ENCODE measurements at places on chromosomes 3 and 15. TPM values are rescaled to one million over a fixed set of nuclear protein-coding genes. Genes with fewer than 3 reads are reported as not detected.

- peak; percentile 51 for DNase-seq
Observed at GRCh38 chr3:12423918-12424630, 60.2 kb upstream of the TSEN2 start.

RGMA gene
- total RNA-seq = not detected

KNG1 gene
- total RNA-seq = not detected

PSMD2 gene
- total RNA-seq = 1,674 TPM

DNA sequence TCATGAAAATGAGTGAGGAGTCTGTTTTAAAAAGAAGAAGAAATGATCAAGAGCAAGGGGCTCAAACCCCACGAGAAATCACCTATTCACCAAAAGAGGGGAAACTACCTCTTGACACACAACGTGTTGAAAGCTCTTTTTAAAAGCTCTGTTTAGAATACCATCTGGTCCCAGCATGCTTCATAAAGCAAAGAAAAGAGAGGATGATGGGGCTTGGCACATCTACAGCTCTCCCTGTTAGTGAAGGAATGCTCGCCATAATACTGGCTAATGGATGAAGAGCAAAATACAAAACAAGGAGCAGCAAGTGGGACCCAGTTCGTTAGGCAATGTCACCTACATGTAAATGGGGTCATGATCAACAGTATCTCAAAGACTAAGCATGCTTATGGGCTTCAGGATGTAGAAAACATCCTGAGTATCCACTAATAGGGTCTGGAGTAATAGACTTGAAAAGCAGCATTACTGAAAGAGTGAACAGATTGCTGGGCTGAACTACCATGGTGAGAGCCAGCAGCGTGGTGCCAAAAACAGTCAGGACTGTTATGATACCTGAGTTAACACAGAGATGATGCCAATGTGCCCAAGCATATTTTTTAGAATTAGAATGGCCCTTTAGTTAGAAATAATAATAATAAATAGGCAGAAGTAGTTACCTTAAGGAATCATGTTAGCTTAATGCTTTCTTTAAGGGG lies 159.7 kb upstream of the POU1F1 start:
- DNase-seq = no peak

- no peak for DNase-seq
Observed at GRCh38 chr3:119427669-119428068, 35.7 kb downstream of the TMEM39A start.

DNA sequence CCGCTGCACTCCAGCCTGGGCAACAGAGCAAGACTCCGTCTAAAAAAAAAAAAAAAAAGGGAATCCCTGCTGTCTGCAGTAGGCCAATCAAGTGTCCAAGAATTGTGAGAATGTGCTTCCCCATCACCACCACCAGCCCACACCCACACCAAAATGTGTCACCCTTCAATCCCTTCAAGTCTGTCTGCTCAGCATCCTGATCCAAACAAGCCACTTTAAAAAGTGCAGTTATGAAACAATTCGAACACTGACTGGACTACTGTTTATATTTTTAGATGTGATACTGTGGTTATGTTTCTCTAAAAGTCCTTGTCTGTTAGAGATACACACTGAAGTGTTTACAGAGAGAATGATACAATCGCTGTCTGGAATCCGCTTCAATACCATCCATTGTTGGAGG lies 78.1 kb upstream of the CGNL1 start:
- DNase-seq = no peak

- DNase-seq = no peak
Observed at GRCh38 chr15:62619526-62619925, 423.0 kb upstream of the TPM1 start.

- DNase-seq = peak; percentile 36
Observed at GRCh38 chr15:59313641-59314332, 58.9 kb downstream of the MYO1E start.

DNA sequence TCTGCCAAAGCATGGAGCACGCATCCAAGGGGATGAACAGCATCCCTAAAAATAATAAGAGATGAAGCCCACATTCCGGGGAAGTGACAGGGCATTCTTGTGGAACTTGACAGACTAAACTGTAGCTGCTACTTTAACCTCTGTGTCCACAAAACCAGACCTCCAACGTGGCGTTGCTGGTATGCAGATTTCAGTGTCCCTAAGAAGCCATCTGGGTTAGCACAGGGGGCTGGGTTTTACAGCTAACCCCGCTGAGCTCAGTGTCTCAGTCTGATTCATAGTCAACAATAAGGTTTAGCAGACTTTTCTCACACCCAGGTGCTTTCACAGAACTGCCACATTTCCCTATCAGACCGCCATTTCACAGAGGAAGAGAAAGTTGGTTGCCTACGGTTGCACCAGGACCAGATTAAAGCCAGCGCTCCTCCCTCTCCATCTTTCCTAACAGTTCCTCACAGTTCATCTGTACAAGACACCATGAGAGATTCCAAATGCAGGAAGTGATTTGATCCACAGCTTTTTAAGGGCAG lies 61.6 kb upstream of the CTDSPL start:
- no peak for DNase-seq

UMPS gene
- total RNA-seq = 118 TPM

SLC51B gene
- not detected for total RNA-seq

SELENOT gene
- 239 TPM for total RNA-seq

- DNase-seq = peak; percentile 14
Observed at GRCh38 chr15:84023636-84024035, 211.9 kb upstream of the GOLGA6L4 start.

DNA sequence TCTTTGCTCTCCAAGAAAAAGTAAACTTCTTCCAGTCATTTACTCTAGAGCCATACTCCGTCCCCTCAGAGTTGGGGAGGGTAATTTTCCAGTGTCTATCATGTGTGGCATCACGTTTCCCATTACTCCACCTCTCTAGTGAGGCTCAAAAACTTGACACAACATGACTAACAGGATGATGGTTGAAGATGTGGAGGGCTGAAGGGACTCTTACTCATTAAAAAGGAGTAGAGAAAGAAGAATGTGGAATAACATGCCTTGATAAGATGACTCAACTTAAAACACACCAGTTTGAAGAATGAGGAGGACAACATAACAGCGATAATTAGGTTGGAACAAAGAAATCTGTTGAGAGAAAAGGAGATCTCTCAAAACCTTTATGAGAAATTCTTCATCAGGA lies 894.3 kb downstream of the OTOL1 start:
- peak; percentile 95 for DNase-seq

SV2B gene
- total RNA-seq = 0.10 TPM

DNA sequence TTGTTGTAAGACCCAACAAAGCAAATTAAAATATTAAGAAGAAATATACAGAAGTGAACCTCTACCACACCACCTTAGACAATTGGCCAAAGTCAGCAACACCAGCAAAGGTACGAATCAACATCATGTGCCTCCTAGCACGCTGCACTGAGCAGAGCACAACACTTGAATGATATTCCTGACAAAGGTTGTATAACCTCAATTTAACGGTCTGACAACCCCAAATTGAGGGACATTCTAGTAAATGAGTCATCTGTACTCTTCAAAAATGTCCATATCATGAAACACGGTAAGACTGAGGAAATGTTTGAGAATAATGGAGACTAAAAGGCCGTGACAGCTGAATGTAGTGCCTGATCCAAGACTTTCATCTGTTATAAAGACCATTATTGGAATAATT lies 41.3 kb upstream of the TNFSF10 start:
- no peak for DNase-seq

DNA sequence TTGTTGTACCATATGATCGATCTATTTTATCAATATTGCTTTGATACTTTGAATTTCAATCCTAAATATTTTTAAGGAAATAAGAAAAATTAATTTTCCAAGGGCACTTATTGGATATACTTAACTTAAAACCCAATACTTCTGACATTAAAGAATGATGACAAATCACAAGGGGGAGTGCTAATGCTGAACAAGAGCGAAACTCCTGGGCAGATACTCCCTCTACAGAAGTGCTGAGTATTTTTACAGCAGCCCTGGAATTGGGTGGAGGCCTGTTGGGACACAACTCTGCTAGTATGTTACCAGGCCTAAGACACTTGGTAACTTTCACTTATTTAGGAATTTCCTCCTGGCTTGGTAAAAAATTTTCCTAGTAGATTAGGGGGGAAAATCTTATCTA lies 46.2 kb downstream of the DENND6A start:
- DNase-seq = peak; percentile 12

DNA sequence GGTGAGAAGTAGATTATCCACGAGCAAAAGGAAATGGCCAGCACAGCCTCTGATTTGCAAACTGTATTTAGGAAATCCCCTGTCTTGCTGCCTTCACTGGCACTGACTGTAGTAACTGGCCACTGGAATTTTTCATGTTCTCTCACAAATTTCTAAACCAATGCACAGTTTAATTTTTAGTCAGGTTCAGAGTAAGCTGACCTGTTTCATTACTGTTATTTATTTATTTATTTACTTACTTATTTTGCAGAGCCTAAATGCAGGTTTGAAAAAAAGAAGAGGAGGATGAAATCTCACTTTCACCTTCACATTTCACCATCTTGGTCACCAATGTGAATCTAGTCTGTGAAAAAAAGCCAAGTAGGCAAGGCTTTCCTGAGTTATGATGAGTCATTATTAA lies 291.0 kb downstream of the PLOD2 start:
- no peak for DNase-seq

DNA sequence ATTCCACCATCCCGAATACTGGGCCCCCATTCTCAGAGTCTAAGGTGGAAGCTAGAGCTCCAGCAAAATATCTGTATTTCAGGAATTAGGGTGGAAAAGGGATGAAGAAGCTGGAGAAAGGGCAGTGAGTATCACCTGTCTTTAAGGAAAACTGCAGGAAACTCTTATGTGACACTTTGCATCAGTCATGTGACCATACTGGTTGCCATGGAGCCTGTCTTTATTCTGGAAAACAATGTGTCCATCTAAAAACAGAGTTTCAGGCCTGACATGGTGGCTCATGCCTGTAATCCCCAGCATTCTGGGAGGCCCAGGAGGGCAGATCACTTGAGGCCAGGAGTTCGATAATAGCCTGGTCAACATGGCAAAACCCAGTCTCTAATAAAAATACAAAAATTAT lies 52.9 kb upstream of the FSIP1 start:
- DNase-seq = no peak

GRCh38 chr3:44516230-44516629 lies 38.8 kb upstream of the ZNF445 start:
- DNase-seq = no peak

DNA sequence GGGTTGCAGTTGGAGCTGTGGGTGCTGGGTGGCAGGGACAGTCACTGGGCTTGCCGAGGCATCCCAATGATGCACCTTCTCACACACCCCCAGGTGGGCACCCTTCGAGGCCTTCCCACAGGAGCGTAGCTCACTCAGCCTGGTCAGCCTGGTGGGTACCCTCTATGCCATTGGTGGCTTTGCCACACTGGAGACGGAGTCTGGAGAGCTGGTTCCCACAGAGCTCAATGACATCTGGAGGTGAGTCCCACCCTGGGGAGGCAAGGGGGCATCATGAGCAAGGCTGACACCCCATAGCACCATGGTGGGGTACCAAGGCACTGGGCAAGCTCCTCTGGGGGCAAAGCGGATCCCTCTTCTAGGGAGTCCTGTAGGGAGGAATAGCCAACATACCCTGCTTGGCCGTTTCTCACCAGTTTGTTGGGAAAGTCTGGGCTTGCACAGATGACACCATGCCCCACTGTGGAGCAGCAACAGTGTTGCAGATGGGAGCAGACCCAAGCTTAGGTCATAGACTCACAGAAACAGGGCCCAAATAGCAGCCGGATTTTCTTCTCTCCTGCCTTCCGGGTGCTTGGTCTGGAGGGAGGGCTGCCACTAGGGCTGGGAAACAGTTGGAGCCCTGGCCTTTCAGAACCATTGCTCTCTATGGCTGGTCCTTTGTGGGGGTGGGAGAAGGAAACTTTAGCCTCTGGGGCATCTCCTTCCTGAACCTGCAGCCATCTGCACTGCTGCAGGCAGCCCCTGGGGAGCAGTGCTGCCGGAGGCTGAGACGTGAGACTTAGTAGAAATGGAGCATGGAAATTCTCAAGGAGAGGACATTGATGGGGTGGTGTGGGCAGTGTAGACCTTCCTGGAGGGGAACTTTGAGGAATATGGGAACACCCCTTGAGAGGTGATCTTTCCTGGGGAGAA lies 5.7 kb downstream of the KLHL40 start:
- DNase-seq = no peak

BOC gene
- total RNA-seq = 15.3 TPM

GRCh38 chr15:87827131-87827530 lies 429.4 kb downstream of the NTRK3 start:
- peak; percentile 43 for DNase-seq

DNA sequence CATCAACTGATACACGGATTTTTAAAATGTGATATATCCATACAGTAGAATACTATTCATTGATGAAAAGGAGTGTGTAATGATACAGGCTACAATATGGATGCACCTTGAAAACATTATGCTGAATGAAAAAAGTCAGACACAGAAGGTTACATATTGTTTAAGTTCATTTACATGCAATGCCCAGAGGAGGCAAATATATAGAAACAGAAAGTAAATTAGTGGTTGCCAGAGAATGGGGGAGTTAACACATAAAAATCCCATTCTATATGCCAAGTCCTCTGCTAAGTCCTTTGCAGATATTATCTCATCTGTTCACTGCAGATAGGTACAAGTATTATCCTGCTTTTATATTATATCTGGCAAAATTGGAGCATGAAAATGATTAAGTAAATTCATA lies 22.1 kb upstream of the CDIN1 start:
- no peak for DNase-seq

GRCh38 chr3:55702822-55703221 lies 215.7 kb upstream of the WNT5A start:
- DNase-seq = no peak

GRCh38 chr3:194117104-194117845 lies 18.7 kb upstream of the HES1 start:
- DNase-seq = no peak

AADACL2 gene
- not detected for total RNA-seq

DNA sequence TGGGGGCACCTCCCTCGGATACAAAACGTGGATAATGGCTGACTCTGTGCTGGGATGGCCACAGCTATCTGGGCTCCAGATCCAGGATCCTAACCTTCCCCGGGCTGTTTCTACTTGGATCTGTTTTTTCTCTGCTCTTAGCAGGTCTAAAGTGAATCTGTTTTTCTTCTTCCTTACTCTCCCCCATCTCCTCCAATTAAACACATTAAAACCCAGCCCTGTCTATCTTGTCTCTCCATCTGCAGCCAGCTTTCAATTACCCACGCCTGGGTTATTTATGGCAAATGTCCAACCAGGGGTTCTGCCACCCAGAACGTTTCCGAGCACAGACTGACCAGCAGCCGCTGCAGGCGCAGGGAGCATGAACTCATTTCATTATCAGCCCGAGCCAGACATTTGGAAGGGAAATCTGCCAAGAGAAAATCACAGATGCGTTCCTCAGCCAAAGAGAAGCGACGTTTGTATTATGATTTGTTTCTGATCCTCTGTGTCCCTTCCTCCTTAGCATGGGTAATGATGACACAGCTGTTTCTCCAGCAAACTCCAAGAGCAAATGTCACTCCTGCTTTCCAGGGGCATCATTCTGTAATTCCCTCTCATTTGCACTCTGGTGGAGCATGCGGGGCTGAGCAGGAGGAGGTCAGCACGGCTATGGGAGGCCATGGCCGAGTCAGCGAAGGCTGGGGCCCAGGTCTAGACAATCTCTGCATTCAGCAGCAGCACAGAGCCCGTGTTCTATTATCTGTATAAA lies 42.0 kb downstream of the UMPS start:
- DNase-seq = no peak

FILIP1L gene
- total RNA-seq = not detected

Data from HT1080 (cell line).